PC-3 (cell line): ENCODE measurements at places on chromosomes 12 and 14.

DNA sequence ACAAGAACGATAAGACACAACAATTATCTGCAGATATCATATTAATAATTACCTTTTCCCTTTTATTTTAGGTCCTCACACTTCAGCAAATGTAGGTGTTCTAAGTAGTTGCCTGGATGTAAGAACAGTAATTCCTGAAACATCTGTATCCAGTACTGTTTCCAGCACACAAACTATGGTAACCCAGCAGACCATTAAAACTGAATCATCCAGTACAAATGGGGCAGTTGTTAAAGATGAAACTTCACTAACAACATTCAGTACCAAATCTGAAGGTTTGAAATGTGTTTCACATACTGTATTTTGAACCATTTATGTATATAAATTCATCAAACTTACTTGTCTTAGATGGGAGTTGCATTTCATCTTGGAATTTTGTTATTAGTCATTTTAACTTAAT lies 31.0 kb downstream of the HCFC2 start:
- no peak for DNase-seq

GRCh38 chr12:39412210-39412609 lies 30.7 kb downstream of the KIF21A start:
- no peak for DNase-seq

- DNase-seq, result no peak
Measured at GRCh38 chr14:95818581-95818980, 58.1 kb upstream of the TUNAR start.

DNA sequence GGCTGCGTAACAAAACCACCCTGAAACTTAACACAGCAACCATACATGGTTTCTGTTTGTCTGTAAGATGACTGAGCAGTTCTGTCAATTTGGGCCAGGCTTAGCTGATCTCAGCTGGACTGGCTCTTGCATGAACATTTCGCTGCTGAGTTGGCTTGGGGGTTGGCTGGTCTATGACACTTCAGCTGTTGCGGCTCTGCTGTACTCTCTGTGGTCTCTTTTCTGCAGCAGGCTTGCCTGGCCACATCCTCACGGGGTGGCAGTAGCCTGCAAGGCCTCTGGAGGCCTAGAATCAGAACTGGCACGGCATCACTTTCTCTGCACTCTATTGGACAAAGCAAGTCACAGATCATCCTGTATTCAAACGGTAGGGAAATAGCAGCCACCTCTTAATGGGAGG lies 216.2 kb downstream of the BCL11B start:
- no peak for DNase-seq

GRCh38 chr14:21894003-21894897 lies 220.6 kb upstream of the OR4E1 start:
- DNase-seq, result peak; percentile 35

DNA sequence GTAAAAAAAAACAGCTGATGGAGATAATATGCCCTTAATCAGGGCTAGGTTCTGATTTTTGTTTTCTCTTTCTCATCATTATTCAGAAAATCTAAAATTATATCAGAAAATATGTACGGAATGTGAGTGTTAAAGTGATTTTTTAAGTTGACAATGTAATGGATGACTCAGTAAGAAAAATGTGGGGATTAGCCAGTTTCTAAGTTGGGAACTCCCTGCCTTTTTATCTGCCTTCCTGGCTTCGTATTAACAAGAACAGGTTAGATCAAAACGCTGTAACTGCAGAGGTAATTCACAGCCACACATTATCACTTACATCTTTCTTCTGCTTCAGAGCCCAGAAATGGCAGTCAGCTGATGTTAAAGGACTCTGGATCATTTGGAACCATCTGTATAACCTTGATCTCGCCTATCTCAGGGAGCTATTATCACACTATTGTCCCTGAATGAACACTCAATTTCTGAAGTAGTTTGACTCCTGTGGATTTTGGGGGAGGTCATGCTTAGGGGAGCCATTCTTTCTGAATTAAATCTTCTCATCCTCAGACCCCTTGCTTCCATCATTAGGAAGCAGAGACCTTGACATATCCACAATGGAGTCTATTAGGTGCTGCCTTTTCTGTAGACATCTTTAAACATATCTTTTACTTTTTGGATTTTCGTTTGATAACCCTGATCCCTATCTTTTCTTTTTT lies 135.7 kb upstream of the SLC16A7 start:
- peak; percentile 30 for DNase-seq

DNA sequence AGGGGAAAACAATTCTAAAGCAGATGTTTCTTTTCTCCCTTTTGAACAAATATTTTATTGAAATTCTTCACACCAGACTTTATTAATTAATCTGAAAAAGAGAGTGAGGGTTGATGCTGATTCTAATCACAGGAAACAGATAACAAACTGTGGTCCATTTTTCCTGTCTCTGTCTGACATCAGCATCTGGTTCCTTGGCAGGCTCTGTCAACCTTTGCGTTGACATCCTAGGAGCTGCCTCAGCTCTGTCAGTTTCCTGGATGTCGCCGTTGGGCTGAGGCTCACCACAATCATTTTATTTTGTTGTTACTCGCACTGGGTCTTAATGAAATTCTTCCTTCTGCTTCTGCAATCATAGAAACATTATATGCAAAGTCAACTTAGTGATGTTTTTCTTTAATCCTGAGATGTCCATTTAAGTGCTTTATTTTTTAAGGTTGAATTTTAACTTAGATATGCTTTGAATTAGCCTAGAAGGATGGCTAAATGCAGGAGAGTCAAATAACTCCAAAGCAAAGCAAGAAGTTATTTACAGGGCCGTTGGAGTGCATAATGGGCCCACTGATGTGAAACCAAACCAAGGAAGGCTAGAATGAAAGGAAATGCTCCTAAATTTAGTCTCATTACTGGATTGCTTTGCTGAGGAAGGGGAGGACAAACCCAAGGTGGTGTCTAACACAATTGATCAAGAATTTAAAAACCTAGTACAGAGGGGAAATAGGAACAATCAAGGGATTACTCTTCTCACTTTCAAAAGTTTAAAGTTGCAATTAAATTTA lies 542.4 kb downstream of the FLRT2 start:
- no peak for DNase-seq

DNA sequence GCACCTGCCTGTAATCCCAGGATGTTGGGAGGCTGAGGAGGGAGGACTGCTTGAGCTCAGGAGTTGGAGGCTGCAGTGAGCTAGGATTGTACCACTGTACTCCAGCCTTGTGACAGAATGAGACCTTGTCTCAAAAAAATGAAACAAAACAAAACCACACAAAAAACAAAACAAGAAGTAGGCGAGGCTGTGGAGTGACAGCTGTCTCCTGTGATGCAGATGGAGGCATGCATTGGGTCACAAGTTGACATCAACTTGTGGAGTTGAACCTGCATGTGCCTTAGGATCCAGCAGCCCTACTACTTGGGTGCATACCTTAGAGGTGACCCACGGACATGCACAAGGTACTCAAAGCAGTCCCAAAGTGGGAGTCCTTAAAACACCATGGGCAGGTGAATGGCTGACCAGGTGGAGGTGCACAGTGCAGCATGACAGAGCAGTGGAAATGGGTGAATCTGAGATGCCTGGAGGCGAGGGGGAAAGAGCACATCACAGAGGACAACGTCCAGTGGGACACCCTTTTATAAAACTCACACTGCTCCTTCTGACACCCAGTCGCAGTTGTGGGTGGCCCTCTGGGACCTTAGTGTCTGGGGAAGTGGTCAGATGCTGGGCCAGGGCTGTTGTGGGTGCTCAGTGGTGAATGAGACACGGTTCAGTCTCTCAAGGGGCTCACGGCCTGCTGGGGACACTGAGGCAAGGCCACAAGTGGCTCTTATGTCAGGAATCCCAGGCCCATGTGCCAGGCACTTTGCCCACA lies 12.7 kb downstream of the PLBD2 start:
- DNase-seq, result no peak

DNA sequence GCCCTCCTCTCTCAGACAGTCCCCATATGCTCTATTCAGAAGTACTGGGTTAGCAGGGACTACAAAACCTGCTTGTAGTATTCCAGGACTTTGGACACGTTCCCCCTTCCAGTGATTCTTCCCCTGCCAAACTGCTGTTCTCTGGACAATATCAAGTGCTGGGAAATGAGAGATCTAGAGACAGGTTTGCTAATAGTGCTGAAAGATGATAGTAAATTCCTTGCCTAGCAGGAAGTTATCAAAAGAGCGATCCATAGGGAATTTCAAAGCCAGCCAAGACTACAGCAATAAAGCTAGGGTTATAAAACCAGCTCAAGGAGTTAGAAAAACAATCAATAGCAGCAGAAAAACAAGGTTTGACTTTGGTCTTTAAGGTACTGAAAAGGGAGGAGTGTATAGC lies 15.2 kb downstream of the SLC7A8 start:
- no peak for DNase-seq

DNA sequence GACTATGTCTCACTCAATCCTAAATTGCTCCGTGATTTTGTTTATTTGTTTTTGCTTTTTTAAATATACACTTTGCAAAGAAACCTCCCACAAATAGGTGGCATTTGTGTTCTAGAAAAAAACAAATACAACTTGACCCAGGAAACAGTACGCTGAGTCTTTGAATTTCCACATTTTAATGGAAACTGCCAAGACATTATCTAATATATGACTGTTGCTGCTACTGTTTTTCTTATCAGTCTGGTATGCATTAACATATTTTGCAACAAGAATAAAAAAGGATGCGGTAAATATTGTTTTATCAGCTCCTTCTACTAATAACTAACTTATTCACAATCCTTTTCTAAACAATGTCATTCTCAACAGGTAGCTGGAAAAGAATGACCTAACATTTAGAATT lies 187.4 kb downstream of the LRIG3 start:
- no peak for DNase-seq

GRCh38 chr12:108193917-108194316 lies 64.8 kb downstream of the WSCD2 start:
- DNase-seq, result peak; percentile 36

- DNase-seq, result peak; percentile 34
Measured at GRCh38 chr14:80350707-80351106, 139.4 kb upstream of the DIO2 start.

DNA sequence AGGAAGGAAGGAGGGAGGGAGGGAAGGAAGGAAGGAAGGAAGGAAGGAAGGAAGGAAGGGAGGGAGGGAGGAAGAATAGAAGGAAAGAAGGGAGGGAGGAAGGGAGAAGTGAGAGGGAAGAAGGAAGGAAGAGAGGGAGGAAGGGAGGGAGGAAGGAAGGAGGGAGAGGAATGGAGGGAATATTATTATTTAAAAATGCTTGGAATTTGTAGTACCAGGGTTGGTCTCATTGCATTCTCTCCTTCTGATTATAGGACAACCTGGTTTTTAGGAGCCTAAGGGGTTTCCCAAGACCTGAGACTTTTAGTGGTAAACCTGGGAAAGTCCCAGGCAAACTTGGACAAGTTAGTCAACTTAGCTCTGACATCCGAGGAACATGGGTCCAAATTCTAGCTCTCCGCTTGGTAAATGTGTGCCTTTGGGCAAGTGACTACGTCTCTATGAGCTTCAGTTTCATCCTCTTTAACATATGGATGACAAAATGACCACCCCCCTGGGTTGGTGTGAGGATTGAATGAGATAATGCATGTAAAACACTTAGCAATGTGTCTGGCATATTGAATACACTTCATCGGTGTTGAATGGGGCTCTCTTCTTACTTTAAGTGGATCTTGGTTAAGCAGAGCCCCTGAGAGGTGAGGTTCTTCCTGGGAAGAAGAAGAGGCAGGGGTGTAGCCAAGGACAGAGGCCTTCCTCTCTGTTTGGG lies 690.7 kb upstream of the TBX3 start:
- no peak for DNase-seq

DNA sequence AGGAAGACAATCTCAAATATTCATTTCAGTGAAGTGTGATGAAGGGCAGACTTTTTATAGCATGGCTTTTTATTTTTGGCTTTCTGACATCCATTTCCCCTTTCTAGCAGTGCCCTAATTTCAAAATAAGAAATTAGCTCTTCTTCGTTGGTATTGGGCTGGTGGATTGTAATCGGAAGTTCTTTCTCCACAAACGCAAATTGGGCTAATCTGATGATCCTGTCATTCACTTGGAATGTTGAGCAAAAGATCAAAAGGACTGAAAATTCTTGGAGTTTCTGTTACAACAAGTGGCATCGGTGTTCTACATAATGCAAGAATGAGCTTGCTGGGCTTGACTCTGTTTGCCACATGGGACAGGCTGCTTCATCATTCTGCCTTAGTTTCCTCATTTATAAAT lies 1182.8 kb downstream of the FLRT2 start:
- no peak for DNase-seq

GRCh38 chr12:50117057-50117622 lies 5.1 kb downstream of the COX14 start:
- no peak for DNase-seq

- DNase-seq, result no peak
Measured at GRCh38 chr14:66649498-66649897, 141.6 kb downstream of the GPHN start.

DNA sequence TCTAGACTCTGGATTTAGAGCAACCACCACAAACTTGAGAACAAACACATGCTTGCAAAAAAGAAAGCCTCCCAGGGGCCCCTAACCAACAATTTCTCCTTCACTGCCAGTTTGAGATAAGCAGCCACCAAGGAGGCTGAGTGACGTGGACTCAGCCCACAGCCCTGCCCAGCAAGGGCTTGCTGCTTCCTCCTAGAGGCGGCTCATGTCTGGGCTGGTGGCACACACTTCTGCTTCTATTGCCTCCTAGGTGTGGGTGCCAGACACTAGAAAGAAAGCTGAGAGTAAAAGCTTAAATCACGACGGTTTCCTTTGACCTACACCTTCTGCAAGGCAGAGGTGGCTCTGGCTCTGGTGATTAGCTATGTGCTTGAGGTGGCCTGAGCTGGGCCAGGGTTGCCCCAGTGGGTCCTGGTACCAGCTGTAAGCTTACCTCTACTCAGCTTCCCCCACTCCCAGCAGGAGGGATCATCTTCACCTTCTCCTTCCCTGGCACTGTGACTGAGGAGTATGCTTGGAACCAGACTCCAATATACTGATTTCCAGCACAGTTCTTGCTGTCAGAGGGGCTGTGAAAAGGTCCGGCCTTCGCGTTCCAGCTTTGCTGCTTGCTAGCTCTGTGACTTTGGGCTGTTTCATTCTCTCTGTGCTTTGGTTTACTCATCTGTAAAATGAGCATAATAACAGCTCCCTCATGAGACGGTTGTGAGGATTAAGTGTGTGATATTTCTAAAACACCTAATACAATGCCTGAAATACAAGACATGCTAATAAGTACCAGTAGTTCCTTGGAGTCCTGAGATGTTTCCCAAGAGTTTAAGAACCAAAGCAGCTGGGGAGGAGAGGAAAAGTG lies 89.7 kb upstream of the PARP11 start:
- no peak for DNase-seq

- no peak for DNase-seq
Measured at GRCh38 chr14:95063391-95063790, 93.9 kb downstream of the DICER1 start.

- DNase-seq, result no peak
Measured at GRCh38 chr12:65025136-65025535, 96.0 kb downstream of the WIF1 start.

- DNase-seq, result no peak
Measured at GRCh38 chr12:33813536-33813935, 208.8 kb upstream of the ALG10 start.

DNA sequence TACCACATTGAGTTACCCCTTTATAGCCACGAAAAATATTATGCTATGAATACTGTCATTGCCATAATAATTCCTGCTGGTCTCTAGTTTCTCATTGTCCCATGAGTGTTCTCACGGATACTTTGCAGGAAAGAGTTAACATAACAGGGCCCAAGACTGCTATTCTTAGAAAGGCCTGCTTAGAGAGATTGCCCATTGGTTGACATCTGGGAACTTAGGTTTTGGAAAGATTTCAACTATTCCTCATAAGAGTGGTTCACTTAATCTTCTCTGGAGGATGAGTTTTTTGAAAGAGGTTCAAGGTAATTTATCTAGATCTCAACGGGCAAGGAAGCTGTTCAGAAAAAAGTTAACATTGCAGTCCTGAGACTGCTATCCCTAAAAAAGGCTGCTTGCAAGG lies 18.4 kb upstream of the PRPF39 start:
- no peak for DNase-seq
